ENCODE measurements at places on chromosomes 2 and 18.

DNA sequence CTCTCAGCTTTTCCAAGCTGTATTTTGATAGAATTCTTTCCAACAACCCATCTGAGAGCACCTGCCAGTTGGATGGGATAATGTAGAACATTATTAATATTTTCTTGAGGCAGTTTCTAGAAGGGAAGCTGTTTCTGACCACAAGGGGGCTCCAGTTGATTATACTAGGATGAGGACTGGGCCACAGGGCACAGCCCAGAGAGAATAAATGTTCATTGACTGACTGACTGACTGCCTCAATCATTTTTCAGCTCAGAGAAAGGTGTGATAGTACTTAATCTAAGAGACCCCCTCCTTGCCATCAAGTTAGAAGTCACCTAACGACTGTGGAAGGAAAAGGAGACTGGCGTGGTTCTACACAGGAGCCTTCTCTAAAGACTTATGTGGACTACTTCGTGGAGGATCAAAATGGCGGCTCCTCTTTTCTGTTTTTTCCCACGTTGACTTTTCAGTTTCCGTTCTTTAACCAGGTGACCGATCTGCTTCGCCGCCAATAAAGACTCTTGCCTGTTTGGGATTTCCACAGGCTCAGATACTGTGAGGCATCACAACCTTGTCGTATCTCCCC, 31.9 kb upstream of the CREG2 start:
- peak; percentile 15 for DNase-seq

DNA sequence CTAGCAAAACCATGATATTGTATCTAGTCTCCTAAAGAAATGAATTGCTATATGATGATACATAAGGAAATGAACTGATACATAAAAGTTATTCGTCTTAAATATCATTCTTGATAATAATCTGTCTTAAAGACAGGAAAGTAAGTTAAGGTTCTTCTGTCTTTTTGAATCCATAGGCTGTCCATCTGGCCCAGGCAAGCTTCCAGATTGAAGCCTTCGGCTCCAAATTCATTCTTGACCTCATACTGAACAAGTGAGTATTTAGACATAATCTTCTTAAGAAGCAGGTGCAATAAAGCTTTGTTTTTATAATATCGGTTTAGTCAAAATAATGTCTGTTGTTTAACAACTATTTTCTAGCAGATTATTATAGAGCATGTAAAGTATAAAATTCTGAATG, 37.7 kb downstream of the ADAM23 start:
- DNase-seq: no peak

DNA sequence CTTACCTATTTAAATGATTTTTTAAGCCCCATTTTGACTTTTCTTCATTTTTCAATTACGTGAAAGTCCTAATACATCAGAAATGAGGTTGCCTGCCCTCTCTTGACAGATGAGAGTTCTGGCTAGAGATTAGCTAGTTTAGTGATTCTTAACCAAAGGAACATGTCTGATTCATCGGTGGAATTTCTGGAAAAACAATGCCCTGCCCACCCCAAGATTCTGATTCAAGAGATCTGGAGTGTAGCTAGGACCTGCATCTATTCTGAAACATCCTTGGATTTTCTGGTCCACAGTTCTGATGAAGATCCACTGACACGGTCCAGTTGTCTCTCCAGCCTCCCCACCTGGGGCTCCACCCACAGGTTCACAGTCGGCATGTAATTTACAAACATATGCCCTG, 111.2 kb downstream of the KLF7 start:
- no peak for DNase-seq

GRCh38 chr2:48398285-48399002, 131.5 kb upstream of the STON1 start:
- peak; percentile 56 for DNase-seq

DNA sequence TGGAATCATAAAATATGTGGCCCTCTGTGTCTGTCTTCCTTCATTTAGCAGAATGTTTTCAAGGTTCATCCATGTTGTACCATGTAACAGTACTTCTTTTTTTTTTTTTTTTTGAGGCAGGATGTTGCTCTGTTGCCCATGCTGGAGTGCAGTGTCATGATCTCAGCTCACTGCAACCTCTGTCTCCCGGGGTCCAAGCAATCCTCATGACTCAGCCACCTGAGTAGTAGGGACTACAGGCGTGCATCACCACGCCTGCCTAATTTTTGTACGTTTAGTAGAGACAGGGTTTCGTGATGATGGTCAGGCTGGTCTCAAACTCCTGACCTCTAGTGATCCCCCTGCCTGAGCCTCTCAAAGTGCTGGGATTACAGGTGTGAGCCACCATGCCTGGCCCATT, 31.2 kb downstream of the RAB1A start:
- DNase-seq: no peak

DNA sequence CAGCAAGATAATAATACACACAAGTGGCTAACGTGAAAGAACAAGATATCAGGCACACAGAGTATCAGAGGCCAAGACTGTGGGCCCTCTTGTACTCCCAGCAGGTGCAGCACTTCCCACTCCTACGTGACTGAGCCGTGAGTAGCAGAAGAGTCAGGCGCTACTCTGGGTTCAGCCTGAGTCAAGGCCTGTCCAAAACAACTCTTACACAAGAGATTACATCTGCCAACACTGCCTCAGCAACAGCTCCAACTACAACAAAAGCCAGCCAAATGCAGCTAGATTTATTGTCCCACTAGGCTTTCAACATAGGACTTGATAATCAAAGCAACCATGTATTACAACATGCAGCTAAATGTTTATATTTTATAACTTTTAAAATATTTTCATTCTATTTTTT, 56.2 kb downstream of the ITSN2 start:
- DNase-seq: peak; percentile 2

- peak; percentile 46 for DNase-seq
Observed at GRCh38 chr18:56962322-56962721, 184.6 kb upstream of the BOD1L2 start.

Data from NCI-H1092 treated with DMSO at 0.1 percent for 48 hours (cell line).